ENCODE measurements at places on chromosomes 2 and 18.

GRCh38 chr2:71637168-71637567 is 183.8 kb downstream of the DYSF start:
- no peak for DNase-seq

DNA sequence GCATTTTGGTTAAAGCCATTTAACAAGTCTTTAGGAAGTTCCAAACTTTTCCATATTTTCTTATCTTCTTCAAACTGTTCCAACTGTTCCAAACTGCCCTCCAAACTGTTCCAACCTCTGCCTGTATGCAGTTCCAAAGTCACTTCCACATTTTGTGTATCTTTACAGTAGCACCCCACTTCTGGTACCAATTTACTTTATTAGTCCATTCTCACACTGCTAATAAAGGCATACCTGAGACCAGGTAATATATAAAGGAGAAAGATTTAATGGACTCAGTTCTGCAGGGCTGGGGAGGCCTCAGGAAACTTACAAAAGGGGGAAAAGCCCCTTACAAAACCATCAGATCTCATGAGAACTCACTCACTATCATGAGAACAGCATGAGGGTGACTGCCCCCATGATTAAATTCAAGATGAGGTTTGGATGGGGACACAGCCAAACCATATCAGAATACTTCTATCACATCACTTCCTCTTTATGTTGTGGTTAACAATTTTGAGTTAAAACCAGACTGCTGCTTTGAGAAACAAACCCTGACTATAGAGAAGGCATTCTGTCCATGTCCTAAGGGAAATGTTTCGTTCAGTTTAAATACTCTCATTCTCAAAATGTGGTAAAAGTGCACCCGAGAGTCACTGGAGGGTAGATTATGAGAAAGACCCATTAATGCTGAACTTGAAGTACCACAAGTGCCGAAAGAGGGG is 11.0 kb downstream of the IL18R1 start:
- DNase-seq, result no peak

- no peak for DNase-seq
Measured at GRCh38 chr2:158142568-158143332, 41.1 kb downstream of the UPP2 start.

GRCh38 chr2:240184656-240185055 is 44.2 kb upstream of the OTOS start:
- no peak for DNase-seq

- DNase-seq, result no peak
Measured at GRCh38 chr2:191635333-191636234, 42.4 kb upstream of the NABP1 start.

DNA sequence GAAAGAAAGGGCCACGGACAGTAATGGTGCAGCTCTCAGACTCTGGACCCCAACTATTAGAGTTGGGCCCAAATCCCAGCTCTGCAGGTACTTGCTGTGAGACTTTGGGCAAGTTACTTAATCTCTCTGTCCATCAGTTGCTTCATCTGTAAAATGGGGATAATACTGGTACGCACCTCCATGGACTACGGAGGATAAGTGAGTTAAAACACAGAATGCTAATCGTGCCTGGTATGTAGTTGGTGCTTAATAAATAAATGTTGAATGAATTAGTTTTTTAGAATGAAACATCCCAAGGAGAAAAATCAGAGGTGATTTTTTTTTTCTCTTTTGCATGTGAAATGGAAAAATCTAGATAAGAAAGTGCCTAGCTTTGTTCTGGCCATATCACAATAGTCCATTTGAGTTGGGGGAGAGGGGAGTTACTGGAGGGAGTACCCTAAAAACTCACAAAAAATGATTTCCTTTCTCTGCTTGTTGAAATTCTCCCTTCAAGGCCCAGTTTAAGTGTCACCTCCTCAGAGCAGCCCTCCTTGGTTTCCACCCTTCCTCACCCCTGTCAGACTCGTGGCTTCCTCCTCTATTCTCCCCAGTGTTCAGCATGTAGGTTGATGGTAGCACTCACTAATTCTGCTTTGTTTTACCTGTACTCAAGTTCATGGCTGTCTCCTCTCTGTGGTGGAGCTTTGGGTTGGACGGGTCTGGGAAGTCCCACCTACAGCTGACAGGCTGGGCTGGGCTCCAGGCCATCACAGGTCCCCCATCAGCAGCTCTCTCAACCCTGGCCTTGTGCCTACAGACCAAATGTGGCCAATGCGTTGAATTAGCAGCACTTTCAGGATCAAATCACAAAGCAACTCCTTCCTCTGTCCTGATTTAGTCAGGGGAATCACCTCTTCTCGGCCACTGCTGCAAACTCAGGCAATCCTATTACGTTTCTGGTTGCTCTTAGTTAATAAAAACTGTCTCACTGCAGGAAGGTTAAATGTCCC is 92.8 kb upstream of the TAF1B start:
- no peak for DNase-seq

DNA sequence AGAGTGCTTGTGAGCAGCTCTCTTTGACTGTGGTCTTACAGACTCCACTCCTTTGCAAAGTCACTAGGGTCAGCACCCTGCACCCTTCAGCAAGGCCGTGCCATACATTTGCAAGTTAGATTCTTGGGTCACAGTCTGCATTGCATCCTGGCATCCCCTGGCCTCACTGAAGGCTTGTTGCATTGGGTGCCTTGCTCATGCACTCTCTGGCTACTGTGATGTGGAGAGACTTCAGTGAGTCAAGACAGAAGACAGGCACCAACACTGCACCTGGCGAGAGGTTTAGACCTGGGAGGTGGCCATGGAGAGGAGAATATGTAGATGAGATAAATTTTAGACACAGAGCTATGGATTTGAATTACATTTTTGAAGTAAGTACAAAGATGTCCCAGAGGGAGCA is 146.4 kb upstream of the COPS8 start:
- DNase-seq, result no peak

- DNase-seq, result no peak
Measured at GRCh38 chr2:142843731-142844130, 33.7 kb upstream of the KYNU start.
